Caco-2 (cell line): ENCODE measurements at places on chromosomes 1 and 21. TPM values are rescaled to one million over a fixed set of nuclear protein-coding genes. Genes with fewer than 3 reads are reported as not detected.

DNA sequence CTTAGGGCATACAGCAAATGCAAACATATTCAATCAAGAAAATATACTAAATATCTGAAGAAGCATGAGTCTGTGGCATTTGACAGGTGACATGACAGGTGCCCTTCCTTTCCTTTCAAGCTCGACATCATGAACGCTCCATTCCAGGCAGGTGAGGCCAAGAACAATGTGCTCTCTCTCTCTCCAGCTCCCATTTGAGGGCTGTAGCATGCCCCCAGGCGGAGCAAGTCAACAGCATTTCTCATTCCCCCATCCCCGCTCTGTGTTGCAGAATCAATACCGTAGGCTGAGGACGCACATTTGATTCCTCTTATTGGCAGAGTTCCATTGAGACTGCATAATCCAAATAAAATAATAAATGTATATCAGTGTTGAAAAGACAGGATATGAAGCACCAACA is 24.6 kb upstream of the PLPPR4 start:
- DNase-seq: no peak

DNA sequence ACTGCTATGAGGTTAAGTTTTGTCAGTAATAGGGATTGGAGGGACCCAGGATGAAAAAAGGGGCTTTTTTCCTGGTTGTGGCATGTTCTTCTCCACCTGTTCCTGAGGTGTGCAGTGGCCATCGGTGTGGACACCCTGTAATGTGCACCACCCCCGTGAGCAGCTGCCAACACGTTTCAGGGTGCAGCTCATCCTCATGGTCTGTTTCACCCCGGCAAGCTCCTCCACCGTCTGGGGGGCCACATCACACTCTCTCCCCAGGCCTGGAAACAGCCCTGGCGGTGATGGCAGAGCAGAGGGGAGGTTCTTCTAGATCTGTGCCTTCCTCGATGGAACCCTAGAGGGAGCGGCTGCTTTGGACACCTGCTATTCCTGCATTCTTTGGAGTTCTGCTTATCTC is 435.4 kb downstream of the MATN1 start:
- DNase-seq: no peak

RAB25 gene
- total RNA-seq: 138 and 141 TPM in 2 replicates

DEGS1 gene
- total RNA-seq: 38.8 and 39.2 TPM in 2 replicates

DNA sequence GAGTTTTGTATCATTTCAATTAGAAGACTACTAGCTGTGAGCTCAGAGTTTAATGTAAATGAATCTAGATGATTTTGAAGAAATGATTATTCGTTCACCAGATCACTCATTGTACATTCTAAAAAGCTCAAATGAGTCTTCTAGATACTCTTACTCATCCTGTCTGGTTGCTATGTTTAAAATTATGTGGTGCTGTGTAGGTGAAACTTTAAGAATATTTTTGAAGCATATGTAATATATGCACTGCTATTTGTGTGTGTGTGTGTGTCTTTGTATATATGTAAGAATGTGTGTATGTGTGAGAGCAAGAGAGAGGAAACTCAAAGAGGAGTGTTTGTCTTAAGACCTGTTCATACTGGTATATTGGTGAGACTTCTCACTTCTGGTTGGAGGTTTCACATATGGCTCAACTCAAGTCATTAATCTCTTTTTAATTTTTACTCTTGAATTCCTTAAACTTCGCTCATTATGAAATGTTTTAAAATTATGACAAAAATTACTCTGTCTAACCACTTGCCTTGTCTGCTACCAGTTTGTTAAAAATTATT is 8.6 kb upstream of the C1orf105 start:
- no peak for DNase-seq

C1orf232 gene
- not detected in 2 replicates for total RNA-seq

- peak; percentile 51 for DNase-seq
Measured at GRCh38 chr1:32538887-32539583, at the start of gene ZBTB8A. ZBTB8A (plus strand) TSS chr1:32539427; CDS start chr1:32592932, 53,505 bp downstream.

DNA sequence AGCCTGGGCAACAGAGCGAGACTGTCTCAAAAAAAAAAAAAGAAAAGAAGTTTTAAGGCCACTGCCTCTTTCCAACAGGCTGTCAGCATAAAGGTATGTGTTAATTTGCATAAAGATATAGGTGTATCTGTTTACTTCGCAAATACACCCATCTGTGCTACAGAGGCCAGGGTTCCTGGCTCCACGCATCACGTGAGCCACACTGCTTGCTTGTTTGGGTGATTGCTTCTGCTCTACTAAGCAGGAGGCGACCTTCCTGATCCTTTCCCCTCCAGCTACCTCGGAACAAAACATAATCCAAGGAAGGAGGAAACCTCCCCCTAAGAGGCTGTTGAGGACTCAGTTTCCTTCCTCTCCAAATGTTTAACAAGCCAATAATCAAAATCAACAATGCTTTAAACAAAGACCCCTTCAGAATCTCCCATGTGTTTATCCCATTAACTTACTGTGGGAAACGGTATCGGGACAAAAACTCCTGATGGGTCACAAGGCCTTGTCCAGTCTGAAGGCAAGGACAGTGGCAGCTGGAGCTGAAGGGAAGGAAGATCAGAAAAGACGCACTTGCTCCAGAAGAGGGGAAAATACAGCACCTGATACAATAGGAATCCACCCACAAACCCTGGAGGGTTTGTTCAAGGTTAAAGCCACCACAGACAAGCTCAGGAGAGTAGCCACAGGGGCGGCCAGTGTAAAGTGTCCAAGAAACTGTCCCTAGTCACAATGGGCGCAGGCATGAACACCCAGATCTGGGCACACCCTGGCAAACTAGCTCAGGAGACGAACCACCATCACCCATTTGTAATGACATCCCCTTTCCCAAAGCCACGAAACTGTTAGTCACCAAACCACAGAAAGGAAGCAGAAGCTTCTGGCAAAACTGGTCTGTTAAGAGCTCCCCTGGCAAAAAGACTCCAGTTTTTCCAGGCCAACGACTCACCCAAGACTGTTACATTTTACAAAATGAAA is 17.2 kb downstream of the CTNNBIP1 start:
- no peak for DNase-seq

LCE1B gene
- not detected in 2 replicates for total RNA-seq

MMEL1 gene
- total RNA-seq: not detected in 2 replicates

- no peak for DNase-seq
Measured at GRCh38 chr1:54459726-54460191, 53.6 kb upstream of the SSBP3 start.

DNA sequence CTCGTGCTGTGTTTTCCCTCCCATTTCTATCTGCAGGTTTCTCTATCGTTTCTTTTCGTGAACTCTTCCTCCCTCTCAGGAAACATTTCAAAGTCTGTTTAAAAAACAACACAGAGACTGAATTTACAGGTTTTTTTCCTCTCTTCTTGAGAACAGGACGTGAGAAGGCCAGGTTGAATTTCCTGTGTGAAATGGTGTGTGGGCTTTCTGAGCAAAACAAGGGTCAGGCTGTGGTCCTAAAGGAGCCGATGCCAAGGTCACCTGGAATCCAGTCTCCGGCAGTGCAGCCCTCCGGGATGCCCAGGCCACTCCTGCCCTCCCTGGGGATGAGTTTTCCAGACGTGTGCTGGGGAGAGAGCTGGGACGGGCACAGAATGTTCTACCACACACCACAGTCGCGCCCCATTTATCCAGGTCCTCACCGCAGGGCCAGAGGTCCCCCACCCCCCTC is 62.7 kb upstream of the RUNX3 start:
- no peak for DNase-seq

DNA sequence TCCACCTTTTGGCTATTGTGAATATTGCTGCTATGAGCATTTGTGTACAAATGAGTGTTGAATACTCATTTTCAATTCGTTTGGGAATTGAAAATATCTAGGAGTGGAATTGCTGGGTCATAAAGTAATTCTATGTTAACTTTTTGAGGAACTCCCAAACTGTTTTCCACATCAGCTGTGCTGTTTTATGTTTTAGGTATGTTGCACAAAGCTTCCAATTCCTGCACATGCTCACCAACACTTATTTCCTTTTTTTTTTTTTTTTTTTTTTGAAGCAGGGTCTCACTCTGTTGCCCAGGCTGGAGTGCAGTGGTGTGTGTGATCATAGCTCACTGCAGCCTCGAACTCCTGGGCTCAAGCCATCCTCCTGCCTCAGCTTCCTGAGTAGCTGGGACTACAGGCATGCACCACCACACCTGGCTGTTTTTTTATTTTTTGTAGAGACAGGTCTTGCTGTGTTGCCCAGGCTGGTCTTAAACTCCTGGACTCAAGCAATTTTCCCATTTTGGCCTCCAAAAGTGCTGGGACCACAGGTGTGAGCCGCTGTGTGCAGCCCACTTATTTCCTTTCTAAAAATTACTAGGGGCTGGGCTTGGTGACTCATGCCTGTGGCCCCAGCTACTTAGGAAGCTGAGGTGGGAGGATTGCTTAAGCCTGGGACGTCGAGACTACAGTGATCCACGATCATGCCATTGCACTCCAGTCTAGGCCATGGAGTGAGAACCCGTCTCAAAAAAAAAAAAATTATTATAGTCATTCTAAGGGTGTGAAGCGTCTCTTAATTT is 33.4 kb downstream of the TMCC2 start:
- no peak for DNase-seq

TNFRSF18 gene
- not detected in 2 replicates for total RNA-seq

GRCh38 chr21:42614811-42615351 is 38.5 kb upstream of the PDE9A start:
- peak; percentile 70 for DNase-seq

- no peak for DNase-seq
Measured at GRCh38 chr1:27403931-27404330, 11.5 kb downstream of the GPR3 start.

DNA sequence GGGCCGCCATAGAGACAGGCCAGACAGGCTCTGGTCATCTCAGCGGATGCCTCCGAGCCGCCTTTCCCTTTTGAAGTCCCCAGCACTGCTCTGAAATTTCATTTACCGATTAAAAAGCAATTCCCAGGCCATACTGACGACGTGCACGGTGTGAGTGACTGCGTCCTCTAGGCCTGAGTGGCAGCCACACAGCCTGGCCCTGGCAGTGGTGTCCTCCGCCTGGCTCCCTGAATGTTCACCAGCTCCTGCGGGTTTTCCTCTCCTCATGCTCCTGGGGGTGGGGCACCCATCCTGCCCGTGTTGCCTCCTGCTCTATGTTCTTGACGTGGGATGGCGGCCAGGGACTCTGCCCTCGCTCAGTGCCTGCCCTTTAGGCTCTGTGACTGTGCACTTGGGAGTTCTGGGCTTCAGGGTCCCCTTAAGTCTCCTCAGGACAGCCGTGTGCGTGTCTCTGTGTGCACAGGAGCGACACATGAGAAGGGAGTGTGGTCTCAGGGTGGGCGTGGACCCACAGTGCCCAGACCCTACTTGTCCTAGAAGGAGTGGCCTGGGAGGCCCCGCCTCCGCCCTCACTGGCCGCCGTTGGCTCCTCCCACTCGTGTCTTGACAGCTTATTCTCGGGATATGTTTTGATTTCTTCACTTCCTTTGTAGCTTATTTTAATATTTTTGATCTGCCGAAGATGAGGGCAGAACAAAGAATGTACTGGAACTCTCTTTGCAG is 3.6 kb downstream of the SKI start:
- DNase-seq: no peak

FAM72C gene
- total RNA-seq: 0.46 TPM in 1 of 2 replicates, not detected in the other

GRCh38 chr1:100377590-100378361 is 25.5 kb downstream of the CDC14A start:
- DNase-seq: no peak

DNALI1 gene
- 0.21 and 0.27 TPM in 2 replicates for total RNA-seq

DNA sequence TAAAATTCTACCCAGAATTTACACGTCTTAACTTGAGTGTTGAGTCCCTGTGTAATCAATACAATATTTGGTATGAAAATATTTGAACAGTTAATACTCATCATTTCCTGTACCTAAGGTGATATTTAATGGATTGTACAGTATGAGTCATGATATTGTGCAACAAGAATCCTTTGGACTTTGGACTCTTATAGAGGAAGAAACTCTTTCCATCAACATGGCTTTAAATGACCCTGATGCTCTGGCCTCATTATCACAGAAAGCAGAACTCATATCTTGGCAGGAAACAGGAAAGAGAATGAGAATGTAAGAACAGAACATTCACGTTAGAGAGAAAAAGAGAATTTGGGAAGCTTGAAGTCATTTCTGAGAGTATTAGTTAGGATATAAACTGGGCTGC is 168.8 kb upstream of the B3GALT2 start:
- DNase-seq: peak; percentile 37

CXADR gene
- 98.6 and 102 TPM in 2 replicates for total RNA-seq

KDM5B gene
- 62.7 and 67.5 TPM in 2 replicates for total RNA-seq

TIE1 gene
- total RNA-seq: not detected in 2 replicates

L1TD1 gene
- total RNA-seq: 0.29 and 0.56 TPM in 2 replicates
